ENCODE measurements at places on chromosomes 3 and 15. TPM values are rescaled to one million over a fixed set of nuclear protein-coding genes. Genes with fewer than 3 reads are reported as not detected.

DNA sequence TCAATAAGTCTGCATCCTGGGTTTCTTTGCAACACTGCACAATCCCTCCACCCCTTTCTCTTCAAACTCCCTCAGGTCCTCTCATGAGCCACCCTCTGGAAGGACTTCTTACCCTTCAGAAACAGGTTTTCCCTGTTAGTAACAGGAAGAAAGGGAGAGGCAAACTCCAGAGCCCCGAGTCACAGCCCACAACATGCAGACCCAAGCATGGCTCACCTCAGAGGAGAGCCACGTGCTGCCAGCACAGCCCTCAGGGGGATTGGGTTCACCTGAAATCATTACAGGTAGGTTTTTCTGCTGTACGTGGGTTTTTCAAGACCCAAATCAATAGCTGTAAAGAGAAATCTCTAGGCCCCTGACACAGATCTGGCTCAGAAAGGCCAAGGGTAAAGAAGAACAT, 359.7 kb upstream of the ATP10A start:
- DNase-seq: no peak

GRCh38 chr15:40010686-40011085, 28.3 kb downstream of the SRP14 start:
- DNase-seq: no peak

Gene BCL2A1
- not detected for total RNA-seq

- DNase-seq: no peak
Observed at GRCh38 chr3:67389176-67389575, 265.2 kb downstream of the SUCLG2 start.

Gene GRIP2
- 1.4 TPM for total RNA-seq

DNA sequence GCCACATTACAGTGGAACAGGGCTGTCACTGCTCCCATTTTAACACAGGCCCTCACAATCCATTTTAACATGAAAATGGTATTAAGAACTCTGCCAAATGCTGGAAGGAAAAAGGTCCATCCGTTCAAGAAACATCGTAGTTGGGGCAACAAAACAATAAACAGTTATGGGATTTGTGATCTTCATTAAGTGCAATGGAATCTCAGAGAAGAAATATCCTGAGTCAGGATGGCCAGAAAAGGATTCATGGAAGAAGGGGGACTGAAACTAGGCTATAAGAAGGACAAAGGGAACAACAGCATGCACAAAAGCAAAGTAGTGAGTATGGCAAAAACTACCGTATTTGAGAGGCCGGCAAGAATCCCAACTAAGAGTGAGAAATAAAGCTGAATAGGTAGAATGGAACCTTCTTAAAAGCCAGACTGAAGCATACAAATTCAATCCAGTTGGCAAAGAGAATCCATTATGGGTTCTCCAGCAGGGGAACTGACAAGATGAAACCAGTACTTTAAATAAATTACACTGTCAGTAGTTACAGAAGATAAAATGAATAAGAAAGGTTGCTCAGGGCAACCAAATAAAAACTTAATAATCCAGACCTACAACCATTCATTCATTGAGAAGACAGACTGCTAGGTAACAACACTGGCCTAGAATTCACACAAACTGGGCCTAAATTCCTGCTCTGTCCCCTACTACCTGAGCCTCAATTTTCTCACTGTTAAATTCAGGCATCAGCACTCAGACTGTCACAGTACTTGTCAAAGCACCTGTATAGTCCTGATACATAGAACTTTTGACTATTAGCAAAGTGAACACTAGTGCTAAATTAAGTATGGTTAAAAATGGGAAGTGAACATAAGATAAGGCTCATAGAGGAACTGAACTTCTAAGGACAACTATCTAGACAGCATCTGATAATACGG, 6.3 kb downstream of the TBL1XR1 start:
- DNase-seq: no peak

- no peak for DNase-seq
Observed at GRCh38 chr15:70507772-70508371, 255.5 kb downstream of the UACA start.

Data from Peyer's patch (tissue), 4 donors.